ENCODE measurements at places on chromosomes 4 and X. TPM values are rescaled to one million over a fixed set of nuclear protein-coding genes. Genes with fewer than 3 reads are reported as not detected.
A peak's percentile ranks its signal among the peaks of the same experiment; 100 is the strongest.

SPATA18 gene
- total RNA-seq: 1.6 TPM

DNA sequence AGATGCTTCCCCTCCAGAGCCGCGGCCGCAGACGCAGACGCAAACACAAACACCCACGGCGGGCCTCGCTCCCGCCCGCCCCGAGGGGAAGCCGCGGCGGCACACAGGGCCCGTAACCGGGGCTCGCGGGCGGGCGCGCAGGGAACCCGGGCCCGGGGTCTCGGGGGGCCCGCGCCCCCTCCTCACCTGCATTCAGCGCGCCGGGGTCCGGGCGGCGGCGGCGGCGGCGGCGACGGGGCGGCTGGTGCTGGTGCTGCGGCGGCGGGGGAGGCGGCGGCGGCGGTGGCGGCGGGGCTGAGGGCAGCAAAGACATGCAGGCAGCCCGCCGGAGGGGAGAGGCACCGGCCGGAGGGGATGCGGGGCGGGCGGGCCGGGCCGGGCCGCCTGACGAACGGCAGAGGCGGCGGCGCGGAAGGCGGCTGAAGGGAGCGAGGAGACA is 255 bp upstream of the CNOT6L start:
- peak overlapping the region; percentile 99 for H3K27ac ChIP-seq
- H3K36me3 ChIP-seq: no peaks in the 10 kb centered on the region
- H3K4me1 ChIP-seq: peaks cover 41% of the 10 kb centered on the region
- H3K27me3 ChIP-seq: no peaks in the 10 kb centered on the region

TMSB15B gene
- total RNA-seq: not detected

ANXA3 gene
- 15.4 TPM for total RNA-seq

DNA sequence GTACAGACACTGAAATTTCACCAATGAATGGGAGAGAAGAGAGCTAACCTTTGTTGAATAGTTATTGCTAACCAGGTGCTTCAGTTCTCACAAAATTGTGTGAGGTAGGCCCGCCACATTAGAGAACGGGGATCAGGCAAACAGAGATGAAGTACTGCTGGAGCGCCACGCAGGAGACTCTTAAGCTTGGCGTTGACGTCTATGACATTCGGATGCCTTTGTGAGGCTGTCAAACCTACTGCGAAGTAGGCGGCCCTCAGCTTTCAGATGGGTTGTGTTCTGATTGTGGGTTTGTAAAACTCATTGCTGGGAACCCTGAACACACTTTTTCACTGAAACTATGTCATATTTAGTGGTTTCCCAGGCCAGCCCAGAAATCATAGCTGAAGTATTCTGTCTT is 173.6 kb downstream of the CBR4 start:
- H3K27me3 ChIP-seq: no peaks in the 10 kb centered on the region
- no peak for DNase-seq
- no peaks in the 10 kb centered on the region for H3K36me3 ChIP-seq
- H3K27ac ChIP-seq: peak overlapping the region; percentile 75
- H3K4me3 ChIP-seq: no peak overlapping the region
- H3K4me1 ChIP-seq: peaks cover 61% of the 10 kb centered on the region

PDE6B gene
- not detected for total RNA-seq

DNA sequence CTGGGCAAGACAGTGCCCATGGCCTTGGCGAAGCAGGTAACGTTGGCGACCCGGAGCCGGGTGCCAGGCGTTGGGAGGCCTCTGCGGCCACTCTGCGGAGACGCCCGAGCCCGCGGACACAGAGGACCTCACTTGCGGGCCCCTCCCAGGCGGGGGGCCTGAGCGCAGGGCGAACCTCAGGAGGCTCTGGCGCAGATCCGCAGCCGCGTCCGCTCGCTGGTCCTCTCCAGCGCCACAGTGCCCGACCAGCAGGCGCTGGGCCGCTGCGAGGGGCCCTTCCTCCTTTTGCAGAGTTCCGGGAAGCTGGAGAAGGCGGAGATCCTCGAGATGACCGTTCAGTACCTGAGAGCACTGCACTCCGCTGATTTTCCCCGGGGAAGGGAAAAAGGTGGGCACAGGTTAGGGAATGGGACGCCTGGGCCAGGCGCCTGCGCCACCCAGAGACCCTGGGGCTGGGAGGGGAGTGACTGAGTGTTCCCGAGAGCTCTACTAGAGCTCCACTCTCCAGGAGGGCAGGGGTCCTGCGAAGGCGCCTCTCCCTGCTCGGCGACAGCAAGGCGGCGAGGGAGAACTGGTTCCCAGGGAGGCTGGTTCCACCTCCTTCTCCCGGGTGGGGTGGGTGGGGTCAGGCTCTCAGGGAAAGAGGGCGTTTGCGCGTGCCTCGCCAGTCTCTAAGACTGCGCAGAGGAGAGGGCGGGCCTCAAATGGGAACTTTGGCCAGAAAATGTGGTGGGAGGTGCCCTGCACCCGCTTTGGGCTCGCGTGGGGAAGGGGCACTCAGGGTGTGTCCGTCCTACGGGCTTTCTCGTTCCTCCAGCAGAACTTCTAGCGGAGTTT is 1.4 kb downstream of the HELT start:
- DNase-seq: no peak
- peaks cover 18% of the 10 kb centered on the region for H3K4me1 ChIP-seq
- peaks cover 96% of the 10 kb centered on the region for H3K27me3 ChIP-seq
- no peaks in the 10 kb centered on the region for H3K36me3 ChIP-seq

- peak overlapping the region; percentile 78 for H3K27ac ChIP-seq
- peak overlapping the region; percentile 63 for H3K4me3 ChIP-seq
- peak; percentile 84 for DNase-seq
- no peaks in the 10 kb centered on the region for H3K27me3 ChIP-seq
- peaks cover 32% of the 10 kb centered on the region for H3K4me1 ChIP-seq
Observed at GRCh38 chr4:26857278-26858034, 3.2 kb upstream of the STIM2 start.

DNA sequence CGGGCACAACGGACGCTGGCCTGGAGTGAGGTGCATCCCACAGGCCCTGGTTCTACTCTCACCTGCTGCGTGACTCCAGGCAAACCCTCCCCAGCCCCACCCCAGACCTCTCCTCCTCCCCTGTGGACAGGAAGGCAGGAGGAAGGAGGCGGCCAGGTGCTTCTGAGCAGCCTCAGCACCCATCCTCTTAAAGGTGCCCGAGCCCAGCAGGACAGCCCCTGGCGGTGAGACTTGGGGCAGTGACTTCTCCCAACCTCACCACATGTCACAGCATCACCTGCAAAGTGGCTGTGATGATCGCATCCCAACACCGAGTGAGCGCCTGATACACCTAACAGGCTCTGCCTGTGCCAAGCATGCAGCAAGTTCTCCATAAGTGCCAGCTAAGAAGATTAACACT is 17.1 kb upstream of the MAN2B2 start:
- H3K4me1 ChIP-seq: peaks cover 1% of the 10 kb centered on the region
- no peak overlapping the region for H3K27ac ChIP-seq
- no peak for DNase-seq
- H3K27me3 ChIP-seq: peaks cover 50% of the 10 kb centered on the region

IL13RA2 gene
- total RNA-seq: not detected

CLNK gene
- not detected for total RNA-seq

DNA sequence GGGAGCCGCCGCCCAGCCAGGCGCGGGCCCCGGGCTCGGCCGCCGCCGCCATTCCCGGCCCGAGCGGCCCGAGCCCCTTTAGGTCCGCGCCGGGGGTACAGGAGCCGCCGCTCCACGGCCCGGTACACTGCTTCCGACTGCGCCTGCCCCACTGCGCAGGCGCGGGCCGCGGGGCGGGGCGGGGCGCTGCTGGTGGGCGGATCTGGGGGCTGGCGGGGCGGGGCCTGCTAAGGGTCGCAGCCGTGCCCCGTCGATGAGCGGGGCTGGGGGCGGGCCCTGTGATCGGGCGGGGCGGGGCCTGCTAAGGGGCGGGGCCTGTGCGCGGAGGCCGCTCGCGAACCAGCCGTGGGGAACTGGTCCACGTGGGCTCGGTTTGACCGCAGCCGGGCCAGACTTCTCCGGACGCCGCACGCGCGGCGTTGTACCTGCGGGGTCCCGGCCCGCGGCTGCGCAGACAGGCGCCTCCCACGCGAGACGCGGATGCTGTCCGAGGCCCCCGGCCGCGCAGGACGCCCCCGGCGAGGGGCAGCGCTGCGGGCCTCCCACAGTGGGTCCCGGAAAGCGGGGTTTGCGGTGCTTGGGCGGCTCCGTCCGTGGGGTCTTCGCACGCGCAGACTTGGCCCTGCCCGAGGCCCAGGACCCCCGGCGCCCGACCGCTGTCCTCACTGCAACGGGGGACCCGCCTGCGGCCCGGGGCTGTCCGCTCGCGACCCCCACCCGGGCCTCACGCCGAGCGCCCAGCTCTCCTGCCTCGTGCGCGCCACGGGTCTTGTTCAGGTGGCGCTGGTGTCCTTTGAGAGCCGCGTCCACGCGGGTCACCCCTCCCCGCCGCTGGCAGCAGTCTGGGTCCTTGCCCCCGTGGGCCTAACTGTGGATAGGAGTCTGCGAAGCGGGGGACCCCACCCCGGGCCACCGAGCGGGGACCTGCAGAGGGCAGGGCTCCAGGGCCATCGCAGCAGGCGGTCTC is at the start of gene DGKQ:
Gene DGKQ (minus strand): TSS at position 139 of the 967 bp plus-strand sequence. CDS start 87 bp downstream, at position 52.
- H3K27ac ChIP-seq: no peak within 1 kb of the TSS
- H3K36me3 ChIP-seq: no peaks in the 10 kb centered on the region
- H3K4me1 ChIP-seq: peaks cover 15% of the 10 kb centered on the region
- peak within 1 kb of the TSS; percentile 81 for H3K4me3 ChIP-seq
- no peaks in the 10 kb centered on the region for H3K27me3 ChIP-seq

DNA sequence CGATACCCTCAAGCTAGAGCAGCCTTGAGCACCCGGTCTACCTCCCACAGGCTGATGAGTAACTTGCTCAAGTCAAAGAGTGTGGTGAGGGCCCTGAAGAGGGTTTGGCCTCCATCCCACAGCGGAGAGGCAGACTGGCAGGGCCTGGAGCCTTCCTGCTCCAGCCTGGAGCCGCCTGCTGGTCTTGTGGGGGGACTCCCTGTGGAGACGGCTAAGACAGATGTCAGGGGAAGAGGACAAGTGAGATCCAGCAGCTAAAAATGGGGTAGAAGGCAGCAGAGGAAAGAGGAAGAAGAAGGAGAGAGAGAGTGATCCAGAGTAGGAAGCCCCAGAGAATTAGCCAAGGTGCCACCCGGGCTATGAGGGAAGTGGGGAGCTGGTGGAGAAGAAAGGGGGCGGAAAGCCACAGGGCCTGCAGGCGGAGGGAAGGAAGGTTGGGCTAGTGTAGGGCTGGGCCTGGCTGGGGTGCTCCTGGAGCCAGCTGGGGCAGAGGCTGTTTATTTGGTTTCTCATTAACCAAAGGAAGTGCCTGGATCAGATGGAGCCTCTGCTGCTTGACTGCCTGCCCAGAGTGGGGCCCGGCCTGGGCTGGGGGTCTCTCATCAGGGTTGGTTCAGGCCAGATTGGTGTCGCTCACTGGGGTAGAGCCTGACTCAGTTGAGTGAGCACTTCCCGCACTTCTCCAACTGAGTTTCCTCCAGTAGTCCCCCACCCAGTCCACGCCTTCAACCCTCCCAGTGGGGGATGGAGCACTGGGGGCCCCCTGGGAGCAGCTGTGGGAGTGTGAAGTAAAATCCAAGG is 14.2 kb downstream of the EFNB1 start:
- H3K4me1 ChIP-seq: no peaks in the 10 kb centered on the region
- no peaks in the 10 kb centered on the region for H3K27me3 ChIP-seq
- no peak for DNase-seq
- H3K36me3 ChIP-seq: no peaks in the 10 kb centered on the region

DNA sequence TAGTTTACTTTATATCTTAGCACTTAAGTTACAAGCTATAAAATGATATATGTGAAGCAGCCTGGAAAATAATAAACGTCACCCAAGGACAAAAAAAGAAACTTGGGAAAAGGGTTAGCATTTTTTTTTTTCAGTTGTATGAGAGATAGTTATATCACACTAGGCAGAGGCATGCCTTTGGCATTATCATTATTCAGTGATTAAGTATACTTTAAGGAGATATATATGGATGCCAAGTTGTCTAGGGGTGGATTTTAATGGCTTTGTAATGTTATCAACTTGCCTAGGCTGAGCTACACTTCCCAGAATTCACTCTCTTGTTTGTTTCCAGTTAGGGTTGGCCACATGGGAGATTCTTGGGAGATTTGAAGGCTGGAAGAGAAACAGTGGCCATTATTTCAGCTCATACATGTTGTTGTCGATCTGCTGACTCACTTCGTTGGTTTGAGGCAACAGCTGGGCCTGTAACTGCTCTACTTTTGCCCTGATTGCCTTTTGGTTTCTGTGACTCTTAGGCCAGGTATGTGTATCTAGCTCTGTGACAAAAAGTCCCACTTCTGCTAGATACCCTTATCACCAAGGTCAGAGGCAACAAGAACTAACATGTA is 11.5 kb upstream of the SRPX start:
- H3K36me3 ChIP-seq: no peaks in the 10 kb centered on the region
- H3K27me3 ChIP-seq: no peaks in the 10 kb centered on the region
- no peak overlapping the region for H3K4me3 ChIP-seq
- peak overlapping the region; percentile 38 for H3K27ac ChIP-seq

DNA sequence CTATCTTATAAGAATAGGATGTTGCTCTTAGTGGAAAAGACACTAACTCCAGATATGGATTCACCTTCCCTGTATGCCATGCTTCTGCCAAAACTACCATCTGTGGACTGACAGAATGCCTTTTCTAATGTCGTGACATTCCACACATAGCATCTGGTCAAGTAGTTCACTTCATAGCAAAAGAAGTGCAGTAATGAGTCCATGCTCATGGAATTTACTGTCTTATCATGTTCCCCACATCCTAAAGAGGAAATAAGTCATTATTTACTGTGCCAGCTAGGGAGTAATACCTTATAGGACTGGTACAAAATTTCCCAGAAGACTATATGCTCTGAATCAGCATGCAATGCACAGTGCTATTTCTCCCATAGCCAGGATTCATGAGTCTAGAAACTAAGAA is 562.4 kb downstream of the TLL1 start:
- H3K27ac ChIP-seq: no peak overlapping the region
- H3K4me3 ChIP-seq: no peak overlapping the region
- no peaks in the 10 kb centered on the region for H3K27me3 ChIP-seq
- H3K4me1 ChIP-seq: no peaks in the 10 kb centered on the region
- no peaks in the 10 kb centered on the region for H3K36me3 ChIP-seq

All from gastrocnemius medialis (tissue), 4 donors.